Stimulated activated CD4-positive, alpha-beta T cell treated with anti-CD3 and anti-CD28 coated beads, Interleukin-15, amount 100 ng/mL, for 1 hour (primary cell): ENCODE measurements at places on chromosomes 7 and 10.

- no peak for DNase-seq
These were observed 83.1 kb upstream of the IGFBP3 start for GRCh38 chr7:46003896-46004875.

DNA sequence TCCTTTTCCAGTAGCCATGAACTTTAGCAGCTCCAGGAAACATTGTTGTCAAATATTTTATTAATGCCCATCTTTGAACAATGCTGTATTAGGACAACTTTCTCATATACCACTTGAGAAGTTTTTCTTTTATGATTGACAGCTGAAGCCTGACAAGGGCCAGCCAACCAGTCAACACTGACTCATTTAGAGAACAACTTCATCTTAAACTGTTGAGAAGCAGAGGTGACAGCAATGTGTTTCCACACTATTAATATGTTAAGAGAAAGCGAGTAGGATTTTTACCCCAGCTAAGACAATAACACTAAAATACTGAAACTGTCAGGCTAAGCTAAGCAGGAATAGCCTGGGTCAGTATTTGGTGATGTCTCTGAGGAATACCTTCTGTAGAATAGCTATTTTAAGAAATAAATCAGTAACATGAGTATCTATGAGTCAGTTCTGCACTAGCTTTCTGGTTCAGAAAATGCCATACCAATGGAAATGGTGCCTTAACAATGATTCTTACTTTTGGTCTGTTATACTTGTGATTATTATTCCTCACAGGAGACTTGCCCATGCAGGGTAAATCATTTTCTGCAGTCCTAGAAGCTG lies 168.8 kb upstream of the POT1 start:
- DNase-seq = no peak

GRCh38 chr10:13503745-13504463 lies 24.9 kb downstream of the BEND7 start:
- DNase-seq = no peak

DNA sequence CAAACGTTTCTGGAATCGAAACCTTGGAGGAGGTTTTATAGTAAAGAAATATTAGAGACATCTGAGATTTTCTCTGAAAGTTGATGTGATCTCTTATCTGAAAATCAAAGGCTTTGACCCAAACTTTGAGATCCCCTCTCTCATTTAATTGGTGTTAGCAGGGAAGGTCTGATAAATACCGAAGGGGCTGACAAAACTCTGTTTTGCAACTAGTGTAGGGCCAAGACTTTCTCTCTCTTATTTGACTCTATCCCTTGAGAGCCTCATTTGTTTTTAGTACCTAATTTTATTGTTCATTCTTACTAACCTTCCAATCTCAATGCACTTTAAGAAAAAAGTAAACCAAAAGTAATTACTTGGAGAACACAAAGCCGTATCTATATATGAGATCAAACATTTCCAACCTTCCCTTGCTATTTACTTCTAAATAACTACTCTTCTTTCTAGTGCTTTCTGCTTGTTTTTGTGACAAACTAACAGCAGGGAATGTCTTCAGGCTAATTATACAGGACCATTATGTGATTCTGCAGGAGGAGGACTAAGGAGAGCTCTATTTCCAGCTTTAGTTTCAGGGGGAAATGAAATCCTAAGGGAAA lies 33.4 kb upstream of the NPVF start:
- no peak for DNase-seq

DNA sequence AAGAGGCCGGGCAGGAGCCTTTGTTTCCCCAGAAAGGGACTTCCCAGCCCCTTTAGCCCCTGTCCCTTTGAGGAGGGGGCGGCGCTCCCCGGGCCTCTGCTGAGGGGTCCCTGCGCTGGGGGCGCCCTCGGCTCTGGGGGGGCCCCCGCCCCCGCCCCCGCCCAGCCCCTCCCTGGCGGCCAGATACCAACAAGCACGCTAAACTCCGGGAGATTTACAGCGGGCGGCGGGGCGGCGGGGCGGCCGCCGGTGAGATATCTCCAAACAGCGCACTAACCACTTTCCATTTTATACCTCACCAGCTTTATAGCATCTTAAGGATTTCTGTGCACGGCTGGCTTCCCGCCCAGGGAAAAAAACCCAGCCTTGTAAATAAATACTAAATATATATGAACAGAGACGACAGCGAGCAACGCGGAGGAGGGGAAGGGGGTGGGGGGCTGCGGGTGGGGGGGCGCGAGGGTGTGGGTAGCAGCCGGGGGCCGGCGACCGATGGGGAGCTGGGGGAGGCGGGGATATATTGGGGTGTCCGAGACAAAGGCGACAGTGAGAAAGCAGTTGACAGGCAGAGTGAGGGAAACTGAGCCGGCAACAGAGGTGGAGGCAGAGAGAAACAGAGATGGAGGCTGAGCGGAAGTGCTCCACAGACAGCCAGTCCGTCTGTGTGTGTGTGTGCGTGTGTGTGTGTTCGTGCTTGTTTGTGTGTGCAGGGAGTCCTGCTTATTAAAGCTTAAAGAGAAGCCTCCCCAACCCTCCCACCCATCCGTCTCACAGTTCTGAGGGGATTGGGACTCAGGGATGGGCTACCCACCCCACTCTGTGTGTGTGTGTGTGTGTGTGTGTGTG lies 85.8 kb downstream of the HIF1AN start:
- no peak for DNase-seq

GRCh38 chr10:31194986-31195385 lies 124.0 kb upstream of the ZEB1 start:
- DNase-seq = no peak

DNA sequence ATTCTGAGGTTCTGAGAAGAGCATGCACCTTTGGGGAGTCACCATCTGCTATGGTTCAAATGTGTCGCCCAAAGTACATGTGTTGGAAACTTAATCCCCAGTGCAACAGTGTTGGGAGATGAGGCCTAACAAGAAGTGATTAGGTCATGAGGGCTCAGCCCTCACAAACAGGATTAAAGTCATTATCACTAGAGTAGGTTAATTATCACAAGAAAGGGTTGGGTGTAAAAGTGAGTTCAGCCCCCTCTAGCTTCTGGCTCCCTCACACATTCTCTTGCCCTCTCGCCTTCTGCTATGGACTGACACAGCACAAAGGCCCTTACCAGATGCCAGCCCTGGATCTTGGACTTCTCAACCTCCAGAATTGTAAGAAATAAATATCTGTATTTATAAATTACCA lies 100.3 kb upstream of the C10orf90 start:
- no peak for DNase-seq

GRCh38 chr10:102660888-102661657 lies 16.8 kb downstream of the TRIM8 start:
- peak; percentile 40 for DNase-seq

- DNase-seq = no peak
These were observed 6.1 kb upstream of the ABCA13 start for GRCh38 chr7:48165157-48165556.

DNA sequence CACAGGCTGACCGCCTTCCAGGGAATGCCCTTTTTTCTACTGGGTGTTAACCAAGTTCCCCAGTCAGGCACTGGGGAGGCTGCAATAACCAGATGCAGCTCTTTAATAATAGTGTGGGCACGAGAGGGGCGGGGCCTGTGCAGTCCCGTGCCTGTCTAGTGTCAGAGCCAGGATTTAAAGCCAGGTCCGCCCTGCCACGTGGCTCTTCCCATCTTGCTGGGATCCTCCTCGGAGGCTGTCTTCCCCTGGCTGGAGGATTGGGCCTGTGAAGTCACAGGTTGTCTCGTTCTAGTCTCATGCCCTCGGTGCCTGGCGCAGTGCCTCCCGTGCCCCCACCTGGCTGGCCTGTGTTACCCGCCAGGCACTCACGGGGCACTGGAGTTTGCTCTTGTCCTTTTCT lies 25.2 kb downstream of the TMEM120A start:
- no peak for DNase-seq

- no peak for DNase-seq
These were observed 46.5 kb upstream of the TNRC18 start for GRCh38 chr7:5470167-5470532.

DNA sequence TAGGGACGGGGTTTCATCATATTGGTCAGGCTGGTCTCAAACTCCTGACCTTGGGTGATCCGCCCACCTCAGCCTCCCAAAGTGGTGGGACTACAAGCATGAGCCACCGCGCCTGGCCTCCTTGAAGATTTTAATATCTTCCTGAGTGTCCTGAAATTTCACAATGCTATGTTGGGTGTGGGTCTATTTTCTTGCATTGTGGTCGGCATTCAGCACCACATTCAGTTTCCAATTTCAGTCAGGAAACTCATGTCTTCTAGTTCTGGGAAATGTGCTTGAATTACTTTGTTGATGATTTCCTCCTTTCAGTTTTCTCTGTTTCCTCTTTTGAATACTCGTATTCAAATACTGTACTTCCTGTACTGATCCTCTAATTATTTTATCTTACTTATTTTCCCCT lies 49.3 kb upstream of the IL6 start:
- DNase-seq = no peak

DNA sequence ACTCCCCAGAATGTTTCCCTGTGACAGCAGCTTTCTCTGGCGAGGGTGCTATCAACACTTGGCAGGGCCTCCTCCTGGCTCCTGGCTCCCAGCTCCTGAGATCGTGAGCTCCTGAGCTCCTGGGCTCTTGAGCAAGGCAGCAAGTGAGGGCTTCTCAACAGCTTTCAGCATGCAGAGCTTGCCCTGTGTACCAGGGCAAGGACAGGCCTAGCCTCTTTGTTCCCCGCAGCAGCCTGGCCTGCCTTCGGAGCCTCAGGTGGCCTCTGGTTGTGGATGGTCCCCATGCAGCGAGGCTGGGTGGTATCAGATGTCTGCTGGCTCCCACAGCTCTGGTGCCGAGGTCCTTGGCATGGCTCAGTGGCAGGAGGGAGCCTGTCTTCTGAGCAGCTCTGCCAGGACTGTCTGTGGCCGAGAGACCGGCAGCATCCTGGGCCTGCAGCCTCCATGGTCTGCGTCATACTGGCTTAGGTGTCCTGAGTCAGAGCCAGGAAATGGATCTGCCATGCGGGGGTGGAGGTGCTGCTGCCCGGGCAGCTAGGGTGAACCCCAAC lies 44.2 kb downstream of the ZMIZ1 start:
- no peak for DNase-seq

DNA sequence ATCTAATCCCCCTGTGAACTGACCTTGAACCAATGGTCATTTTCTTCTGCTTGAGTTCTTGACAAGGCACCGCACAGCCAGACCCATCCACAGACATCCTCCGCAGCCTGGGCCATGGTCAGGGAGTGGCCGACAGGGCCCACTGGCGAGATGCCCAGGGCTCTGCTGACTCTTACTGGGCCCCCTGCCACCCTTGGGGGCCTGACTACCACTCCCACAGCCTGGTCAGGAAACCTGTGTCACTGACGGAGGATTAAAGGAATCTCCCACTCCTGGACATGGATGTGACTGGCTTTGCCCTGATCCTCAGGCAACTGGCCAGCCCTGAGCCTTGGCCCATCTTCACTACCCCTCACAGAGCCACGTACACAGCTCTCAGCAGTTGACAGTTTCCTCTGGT lies 50.4 kb upstream of the ENO4 start:
- no peak for DNase-seq

- no peak for DNase-seq
These were observed 23.2 kb downstream of the CDK1 start for GRCh38 chr10:60801522-60801921.

GRCh38 chr10:34721208-34721840 lies 93.8 kb downstream of the PARD3 start:
- no peak for DNase-seq

- no peak for DNase-seq
These were observed 73.7 kb downstream of the PIK3CG start for GRCh38 chr7:106938803-106939202.

DNA sequence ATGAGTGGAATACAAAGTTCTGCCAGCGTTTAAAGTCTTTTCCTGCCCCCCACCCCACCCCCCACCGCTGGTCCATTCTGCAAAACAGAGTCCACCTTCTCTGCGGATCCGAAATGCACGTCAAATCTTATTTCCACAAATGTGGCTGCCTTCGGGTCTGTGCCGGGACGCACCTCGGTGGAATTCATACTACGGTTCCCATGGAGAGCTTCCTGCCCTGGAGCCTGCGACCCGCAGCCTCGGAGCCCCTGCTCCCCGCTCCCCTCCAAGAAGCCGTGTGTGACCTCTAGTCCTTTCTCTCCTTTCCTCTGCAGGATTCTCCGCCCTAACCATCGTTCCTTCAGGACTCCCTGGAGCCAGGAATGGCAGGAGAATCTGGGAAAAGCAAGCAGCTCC lies 12.5 kb upstream of the CALML5 start:
- no peak for DNase-seq

DNA sequence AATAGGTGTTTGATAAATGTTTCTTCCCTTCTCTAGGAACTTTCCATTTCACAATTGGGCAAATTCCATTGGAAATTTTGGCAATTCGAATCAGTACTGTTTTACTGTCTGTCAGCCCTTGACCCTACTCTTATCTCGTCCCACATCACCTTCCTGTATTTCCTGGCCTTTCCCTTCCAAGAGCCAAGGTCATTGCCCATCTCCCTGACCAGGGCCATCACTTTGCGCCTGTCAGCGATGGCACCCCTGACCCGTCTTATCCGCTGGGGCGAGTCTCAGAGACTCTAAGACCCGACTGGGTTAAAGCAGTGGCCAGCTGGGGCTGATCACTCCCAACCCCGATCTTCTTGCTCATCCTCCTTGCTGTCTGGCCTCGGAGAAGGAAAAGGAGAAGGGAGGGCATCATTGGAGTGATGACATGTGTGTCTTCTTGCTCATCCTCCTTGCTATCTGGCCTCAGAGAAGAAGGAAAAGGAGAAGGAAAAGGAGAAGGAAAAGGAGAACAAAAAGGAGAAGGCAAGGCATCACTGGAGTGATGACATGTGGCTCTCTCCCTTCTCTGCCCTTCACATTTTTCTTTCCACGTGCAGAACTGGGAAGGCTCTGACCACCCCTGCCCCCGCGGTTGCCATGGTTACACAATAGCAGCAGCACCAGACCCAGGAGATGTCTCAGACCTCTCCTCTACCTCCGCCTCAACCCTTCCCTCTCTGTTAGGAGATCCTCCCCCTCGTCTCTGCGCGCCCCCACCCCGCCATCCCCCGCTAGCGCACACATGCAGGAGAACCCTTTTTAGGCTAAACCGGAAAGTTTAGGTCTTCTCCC lies 2.0 kb downstream of the SEMA3D start:
- no peak for DNase-seq

GRCh38 chr10:27844223-27844622 lies 98.6 kb upstream of the MKX start:
- DNase-seq = no peak

GRCh38 chr10:59870152-59870551 lies 36.2 kb downstream of the CCDC6 start:
- DNase-seq = no peak

DNA sequence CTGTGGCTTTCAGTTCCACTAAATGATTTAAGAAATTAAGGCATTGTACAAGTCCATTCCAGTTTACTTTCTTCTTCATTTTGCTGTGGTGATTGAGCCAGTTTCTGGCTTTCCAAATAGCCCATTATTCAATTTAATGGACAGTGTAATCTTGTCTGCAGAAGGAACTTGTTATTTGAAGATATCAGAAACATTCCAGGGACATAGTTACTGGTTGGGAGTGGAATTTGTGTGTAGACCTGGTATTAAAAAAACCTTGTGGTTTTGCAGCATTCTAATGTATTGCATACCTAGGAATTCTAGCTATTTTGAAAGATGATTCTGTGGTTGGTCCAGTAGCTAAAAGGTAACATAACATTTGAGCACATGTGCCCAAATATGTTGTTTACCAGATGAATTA lies 72.2 kb downstream of the MCU start:
- no peak for DNase-seq

- no peak for DNase-seq
These were observed 29.8 kb upstream of the PPP2R2D start for GRCh38 chr10:131870831-131871672.
